ENCODE measurements at places on chromosomes 7 and 10. TPM values are rescaled to one million over a fixed set of nuclear protein-coding genes. Genes with fewer than 3 reads are reported as not detected.

PPP1R3C gene
- total RNA-seq = 64.4 TPM

GRCh38 chr7:96734343-96734742, 24.7 kb upstream of the SEM1 start:
- no peak for DNase-seq

GRCh38 chr10:91049988-91050360, 129.1 kb upstream of the ANKRD1 start:
- DNase-seq = no peak

MCM10 gene
- 4.2 TPM for total RNA-seq

DNA sequence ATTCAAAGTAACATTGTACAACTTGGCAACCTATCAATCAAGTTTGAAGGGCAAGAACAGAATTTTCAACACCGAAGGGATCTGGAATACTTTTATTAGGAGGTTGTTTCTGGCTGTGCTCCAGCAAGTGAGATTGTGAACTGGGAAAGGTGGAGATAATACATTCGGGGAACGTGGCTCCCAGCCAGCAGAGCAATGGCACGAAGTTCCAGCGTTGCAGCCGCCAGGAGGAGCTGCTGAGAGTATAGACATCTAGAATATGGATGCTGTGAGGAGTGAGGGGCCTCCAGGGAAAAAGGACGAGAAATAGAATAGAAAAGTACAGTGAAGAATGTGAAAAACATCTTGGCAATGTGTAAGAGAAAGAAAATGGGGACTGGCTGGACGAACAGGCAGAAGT, 69.5 kb downstream of the TCERG1L start:
- peak; percentile 43 for DNase-seq

CYP3A5 gene
- 0.52 TPM for total RNA-seq

PNLIPRP3 gene
- total RNA-seq = not detected

PAX4 gene
- not detected for total RNA-seq

DNA sequence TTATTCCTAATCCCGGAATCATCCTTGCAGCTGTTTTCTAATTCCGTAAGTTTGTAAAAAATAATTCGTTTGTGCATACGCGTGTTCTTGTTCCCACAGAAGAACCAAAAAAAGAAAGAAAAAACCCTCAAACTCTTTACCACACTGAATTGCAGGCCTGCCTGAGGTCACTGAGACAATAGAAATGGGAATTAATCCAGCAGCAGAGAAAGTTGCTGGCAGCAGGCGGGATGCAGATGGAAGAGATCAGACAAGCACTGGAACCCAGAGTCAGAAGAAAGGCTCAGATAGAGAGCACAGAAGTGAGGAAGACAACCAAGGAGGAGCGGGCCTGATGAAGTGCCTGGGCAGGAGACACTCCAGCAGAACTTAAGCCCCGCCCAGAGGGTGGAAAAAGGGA, 141.5 kb upstream of the VWC2 start:
- no peak for DNase-seq

GRCh38 chr10:122715576-122715975, 15.9 kb upstream of the C10orf120 start:
- DNase-seq = no peak

DNA sequence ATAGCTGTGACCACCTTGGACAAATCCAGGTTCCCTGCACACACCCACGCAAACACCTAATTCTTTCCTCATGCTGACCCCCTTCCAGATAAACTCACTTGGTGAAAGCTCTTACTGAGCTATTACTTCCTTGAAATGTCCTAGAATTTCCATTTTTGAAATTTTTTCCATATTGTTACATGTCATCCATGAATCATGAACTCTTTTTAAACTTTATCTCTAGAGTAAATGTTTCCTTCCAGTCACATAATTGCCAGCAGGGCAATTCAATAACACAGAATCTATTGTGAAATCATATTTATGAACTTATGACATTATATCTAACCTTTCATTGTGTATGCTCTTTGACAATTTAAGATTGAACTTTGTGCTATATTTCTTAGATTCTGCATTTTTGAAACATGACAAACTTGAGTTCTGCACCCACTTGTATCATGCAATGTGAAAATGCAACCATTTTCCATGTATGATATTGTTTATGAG, 26.8 kb upstream of the FGL2 start:
- no peak for DNase-seq

DNA sequence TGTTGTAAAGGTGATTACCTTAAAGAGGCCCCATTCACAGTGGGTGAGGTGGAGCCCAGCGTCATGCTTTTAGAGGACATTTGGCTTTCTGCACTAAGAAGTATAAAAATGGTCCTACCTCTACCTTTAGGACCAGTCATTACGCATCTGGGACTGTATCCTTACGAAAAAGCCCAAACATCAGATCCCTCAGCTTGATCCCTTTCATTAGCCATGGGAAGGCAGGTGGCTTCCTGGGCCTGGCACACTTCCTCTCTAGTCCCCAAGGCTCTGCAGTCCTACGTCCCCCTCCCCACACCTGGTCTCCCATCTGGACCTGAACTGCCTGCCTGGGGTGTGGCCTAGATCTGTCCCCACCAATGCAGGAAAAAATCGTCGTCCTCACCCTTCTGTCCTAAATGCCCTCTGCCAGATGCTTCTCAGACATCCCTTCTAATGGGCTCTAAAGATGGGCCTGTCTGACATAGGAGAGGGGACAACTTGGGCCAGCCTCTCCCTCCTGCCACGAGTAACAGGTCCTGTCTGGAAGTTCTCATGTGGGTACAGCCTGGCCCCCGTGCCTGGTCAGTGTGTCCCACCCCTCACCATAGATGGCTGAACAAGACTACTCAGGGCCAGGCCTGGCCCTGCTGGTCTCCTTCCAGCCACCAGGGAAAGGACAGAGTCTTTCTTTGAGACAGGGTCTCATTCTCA, 11.8 kb upstream of the SLC18A3 start:
- DNase-seq = no peak

- DNase-seq = no peak
Measured at GRCh38 chr10:35348609-35349388, 12.5 kb downstream of the CCNY start.

CCL24 gene
- not detected for total RNA-seq

DNA sequence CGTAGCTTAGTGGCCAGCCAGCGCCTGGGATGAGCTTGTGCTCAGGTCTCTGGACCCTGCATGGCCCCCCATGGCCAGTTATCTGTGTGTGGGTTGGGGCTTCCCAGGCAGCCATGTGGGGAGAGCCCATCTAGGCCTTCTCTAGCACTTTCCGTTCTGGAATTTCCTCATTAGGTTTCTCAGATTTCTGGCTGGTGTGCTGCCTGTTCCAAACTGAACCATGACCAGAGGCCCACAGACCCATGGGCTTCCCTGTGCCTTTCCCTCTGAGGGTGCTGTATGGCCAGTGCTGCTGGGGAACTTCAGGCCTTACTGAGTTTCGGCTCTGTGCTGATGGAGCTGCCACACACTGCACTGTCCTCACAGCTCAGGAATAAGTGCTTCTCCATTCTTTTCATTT, 50.2 kb downstream of the SHH start:
- DNase-seq = no peak

IFIT1B gene
- total RNA-seq = not detected

DNA sequence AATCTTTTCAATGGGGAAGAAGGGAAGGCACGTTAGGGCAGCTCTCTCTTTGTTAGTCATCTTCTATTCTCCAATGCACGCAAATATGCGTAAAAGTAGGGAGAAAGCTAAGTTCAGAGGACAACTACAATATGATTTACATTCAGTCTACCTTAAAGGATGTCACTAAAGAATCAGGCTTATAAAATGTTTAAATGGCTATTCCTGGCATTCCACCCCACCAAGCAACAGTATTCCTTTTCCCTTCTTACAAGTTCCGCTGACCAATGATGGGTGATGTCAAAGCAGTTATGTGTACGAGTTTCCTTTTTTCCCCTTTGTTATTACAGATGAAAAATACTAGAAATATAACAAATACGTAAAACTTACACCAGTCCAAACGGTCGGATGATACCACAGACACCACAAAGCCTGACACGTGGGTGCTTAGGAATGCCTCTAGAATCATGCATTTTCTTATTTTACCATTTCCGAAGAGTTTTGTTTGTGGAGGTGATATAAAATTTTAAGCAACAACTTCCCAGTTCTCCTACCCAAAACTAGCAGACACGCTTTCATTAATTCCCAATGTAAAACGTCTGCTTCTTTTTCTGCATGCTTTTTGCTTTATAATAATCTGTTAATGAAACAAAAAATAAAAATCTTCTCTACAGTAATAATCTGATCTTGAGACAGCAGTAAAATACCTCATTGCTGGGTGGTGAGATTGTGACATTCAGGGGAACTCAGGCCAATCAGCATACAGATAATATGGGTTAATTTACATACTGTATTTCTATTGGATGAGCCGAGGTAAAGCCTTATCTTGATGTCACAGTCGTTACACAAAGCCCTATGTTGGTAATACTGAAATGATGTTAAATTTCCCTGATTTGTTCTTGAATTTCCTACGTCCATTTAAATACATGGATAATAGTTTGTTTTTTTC, 708 bp upstream of the GPR85 start:
- DNase-seq = no peak

FEZF1 gene
- total RNA-seq = not detected

- DNase-seq = no peak
Measured at GRCh38 chr10:61197057-61197456, 253.1 kb upstream of the RHOBTB1 start.

- no peak for DNase-seq
Measured at GRCh38 chr10:131250454-131251145, 60.9 kb downstream of the TCERG1L start.

- no peak for DNase-seq
Measured at GRCh38 chr10:85615556-85615955, 751.0 kb downstream of the GRID1 start.

NODAL gene
- not detected for total RNA-seq

CCZ1B gene
- total RNA-seq = 16.6 TPM

PSMG3 gene
- 12.6 TPM for total RNA-seq

DNA sequence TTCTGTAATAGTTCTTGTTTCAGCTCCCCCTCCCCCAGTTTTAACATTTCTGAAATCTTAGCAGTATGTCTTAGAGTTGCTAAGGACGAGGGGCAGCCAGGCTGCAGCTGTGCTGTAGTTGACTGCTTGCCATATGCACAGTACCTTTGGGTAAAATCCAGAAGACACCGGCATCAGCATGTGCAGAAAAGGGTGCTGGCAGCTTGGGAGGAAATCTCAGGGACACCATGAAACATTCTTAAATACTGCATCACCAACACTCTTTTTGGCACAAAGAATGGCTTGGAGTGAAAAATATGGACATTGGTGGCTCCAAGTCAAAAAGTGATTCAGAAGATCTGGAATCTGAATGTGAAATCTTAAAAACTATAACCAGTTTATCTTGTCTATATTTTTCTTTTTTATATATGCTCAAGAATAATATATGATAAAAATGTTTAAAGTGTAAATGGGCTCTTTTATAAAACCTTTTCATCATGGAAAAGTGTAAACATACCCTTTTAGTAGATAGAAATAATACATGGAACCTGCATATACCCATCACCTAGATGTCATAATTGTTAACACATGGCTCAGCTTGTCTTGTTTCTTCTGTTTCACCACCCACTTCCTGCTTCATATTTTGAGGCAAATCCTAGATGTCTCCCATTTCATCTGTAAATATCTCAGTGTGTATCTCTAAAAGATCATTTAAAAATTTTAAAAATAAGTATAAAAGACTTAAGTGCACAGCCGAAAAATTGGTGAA, 34.4 kb upstream of the ARMS2 start:
- peak; percentile 26 for DNase-seq

GRCh38 chr7:44987996-44988395, 9.2 kb upstream of the MYO1G start:
- DNase-seq = no peak

DENND10 gene
- 24.4 TPM for total RNA-seq

OPN1SW gene
- not detected for total RNA-seq

GRCh38 chr10:68301790-68302502, 29.9 kb upstream of the HNRNPH3 start:
- DNase-seq = no peak
